ENCODE measurements at places on chromosomes 7 and 10. TPM values are rescaled to one million over a fixed set of nuclear protein-coding genes. Genes with fewer than 3 reads are reported as not detected.
A peak's percentile ranks its signal among the peaks of the same experiment; 100 is the strongest.

LIPK gene
- total RNA-seq = not detected

SAP25 gene
- not detected for total RNA-seq

VTI1A gene
- 34.7 TPM for total RNA-seq

- peaks cover 10% of the 10 kb centered on the region for H3K36me3 ChIP-seq
- H3K27ac ChIP-seq = peak within 1 kb of the TSS; percentile 75
- DNase-seq = peak; percentile 90
- H3K4me3 ChIP-seq = peak within 1 kb of the TSS; percentile 88
- peaks cover 22% of the 10 kb centered on the region for H3K4me1 ChIP-seq
These were observed at the start of gene PFKP for GRCh38 chr10:3067118-3067858. Gene PFKP (plus strand): TSS chr10:3067548. CDS start chr10:3067596, 48 bp downstream.

DNA sequence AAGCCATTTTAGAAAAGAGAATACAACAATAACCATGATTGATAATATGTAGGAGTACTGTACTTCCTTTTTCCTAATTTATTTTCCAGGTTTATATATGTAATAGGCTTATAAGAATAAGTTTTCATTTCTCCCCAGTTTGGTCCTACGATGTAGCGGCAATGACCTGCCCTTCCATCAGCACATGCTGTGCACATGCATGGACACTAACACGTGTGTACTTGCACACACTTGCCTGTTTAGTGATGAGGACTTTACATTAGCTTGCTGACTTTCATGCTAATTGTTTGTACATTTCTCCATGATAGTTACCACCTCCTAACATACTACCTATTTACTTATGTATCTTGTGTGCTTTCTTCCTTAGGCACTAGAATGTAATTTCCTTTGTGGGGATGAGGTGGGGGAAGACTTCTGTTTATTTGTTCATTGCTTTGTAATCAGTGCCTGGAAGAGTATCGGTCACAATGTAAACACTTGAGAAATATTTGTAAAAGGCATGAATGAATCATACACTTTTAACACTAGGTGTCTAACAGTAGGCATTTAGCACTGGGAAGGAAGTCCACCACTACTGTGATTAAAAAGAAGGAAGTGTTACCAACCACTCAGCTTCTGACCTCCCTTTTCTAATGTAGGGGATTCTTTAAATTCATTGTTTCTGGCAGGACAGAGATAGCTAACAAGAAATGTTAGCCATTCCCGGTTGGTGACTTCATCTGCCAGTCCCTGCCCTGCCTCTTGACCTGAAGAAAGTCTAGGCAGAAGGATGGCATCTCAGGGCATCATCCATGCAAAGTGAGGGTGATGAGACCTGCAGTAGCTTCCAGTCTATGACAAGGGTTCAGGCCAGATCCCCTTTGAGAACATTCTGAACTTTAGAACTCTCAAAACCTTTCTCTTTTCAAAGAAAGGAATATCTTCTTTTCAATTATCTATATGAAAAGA, 120.2 kb upstream of the RAB18 start:
- no peaks in the 10 kb centered on the region for H3K4me1 ChIP-seq
- H3K4me3 ChIP-seq = no peak overlapping the region
- no peaks in the 10 kb centered on the region for H3K36me3 ChIP-seq
- H3K27me3 ChIP-seq = peaks cover 2% of the 10 kb centered on the region
